ENCODE measurements at places on chromosomes 2 and 18. TPM values are rescaled to one million over a fixed set of nuclear protein-coding genes. Genes with fewer than 3 reads are reported as not detected.

GRCh38 chr2:67393237-67393636, 3.9 kb upstream of the ETAA1 start:
- no peaks in the 10 kb centered on the region for H3K36me3 ChIP-seq
- no peaks in the 10 kb centered on the region for H3K27me3 ChIP-seq
- no peak overlapping the region for H3K4me3 ChIP-seq
- H3K27ac ChIP-seq: no peak overlapping the region
- no peaks in the 10 kb centered on the region for H3K4me1 ChIP-seq
- DNase-seq: no peak

GRCh38 chr2:155377931-155378444, 679.5 kb downstream of the KCNJ3 start:
- H3K36me3 ChIP-seq: no peaks in the 10 kb centered on the region
- no peaks in the 10 kb centered on the region for H3K27me3 ChIP-seq
- H3K4me3 ChIP-seq: no peak overlapping the region
- no peak overlapping the region for H3K27ac ChIP-seq
- no peak for DNase-seq

GRCh38 chr2:29317801-29318485, 202.7 kb downstream of the CLIP4 start:
- H3K27ac ChIP-seq: no peak overlapping the region
- no peak overlapping the region for H3K4me3 ChIP-seq
- peaks cover 35% of the 10 kb centered on the region for H3K4me1 ChIP-seq
- DNase-seq: no peak
- no peaks in the 10 kb centered on the region for H3K36me3 ChIP-seq

CFAP65 gene
- not detected for total RNA-seq

DNA sequence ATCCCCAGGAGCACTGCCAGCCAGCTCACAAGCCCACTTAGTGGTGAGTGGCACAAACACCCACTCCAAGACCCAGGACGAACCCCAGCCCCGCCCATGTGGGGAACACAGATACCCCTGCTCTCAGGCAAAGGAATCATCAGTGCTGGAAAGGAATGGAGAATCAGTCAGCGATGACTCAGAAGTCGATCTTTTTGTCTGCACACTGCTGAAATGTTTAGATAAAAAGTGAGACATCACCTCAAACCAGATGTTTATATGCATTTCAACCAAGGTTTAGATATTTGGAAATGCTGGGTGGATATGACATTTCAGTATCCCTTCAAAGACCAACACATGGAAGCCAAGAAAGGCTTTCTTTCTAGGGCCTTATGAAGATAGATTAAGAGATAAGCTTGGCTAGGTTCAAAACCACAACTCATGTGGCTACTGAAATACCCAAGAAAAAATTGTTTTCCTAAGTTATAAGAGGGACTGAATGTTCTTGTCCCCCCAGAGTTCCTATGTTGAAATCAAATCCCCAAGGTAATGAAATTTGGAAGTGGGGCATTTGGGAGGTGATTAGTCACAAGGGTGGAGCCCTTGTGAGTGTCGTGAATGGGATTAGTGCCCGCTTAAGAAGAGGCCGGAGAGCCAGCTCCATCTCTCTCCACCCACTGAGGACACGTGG, 43.7 kb downstream of the POU3F3 start:
- no peak for DNase-seq
- no peak overlapping the region for H3K27ac ChIP-seq
- H3K4me3 ChIP-seq: no peak overlapping the region
- no peaks in the 10 kb centered on the region for H3K4me1 ChIP-seq

DNA sequence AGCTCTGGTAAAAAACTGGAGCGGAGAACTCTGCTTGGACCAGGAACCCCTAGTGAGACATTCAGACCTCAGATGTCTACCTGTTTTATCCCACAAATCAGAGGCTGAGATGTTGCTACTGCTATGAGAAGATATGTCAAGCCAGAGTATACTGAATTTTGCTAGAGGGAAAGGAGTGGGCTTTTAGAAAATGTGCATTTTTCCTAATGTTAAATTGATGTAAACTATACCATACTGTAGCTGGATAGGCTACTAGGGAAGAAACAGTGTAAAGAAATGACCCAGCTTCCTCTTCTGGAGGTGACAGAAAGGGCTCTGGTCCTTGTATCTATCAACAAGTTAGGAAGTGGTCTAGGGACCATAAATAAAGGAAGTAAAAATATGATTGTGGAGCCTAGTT, 65.0 kb downstream of the SLC39A10 start:
- H3K4me3 ChIP-seq: no peak overlapping the region
- no peaks in the 10 kb centered on the region for H3K27me3 ChIP-seq
- H3K4me1 ChIP-seq: no peaks in the 10 kb centered on the region
- H3K27ac ChIP-seq: no peak overlapping the region
- no peak for DNase-seq

- H3K4me1 ChIP-seq: no peaks in the 10 kb centered on the region
- no peaks in the 10 kb centered on the region for H3K27me3 ChIP-seq
- H3K27ac ChIP-seq: no peak overlapping the region
- no peak overlapping the region for H3K4me3 ChIP-seq
- H3K36me3 ChIP-seq: no peaks in the 10 kb centered on the region
- DNase-seq: no peak
Observed at GRCh38 chr2:159851941-159852340, 53.9 kb upstream of the CD302 start.

- H3K4me1 ChIP-seq: no peaks in the 10 kb centered on the region
- DNase-seq: no peak
- no peak overlapping the region for H3K4me3 ChIP-seq
- H3K36me3 ChIP-seq: no peaks in the 10 kb centered on the region
- no peak overlapping the region for H3K27ac ChIP-seq
- H3K27me3 ChIP-seq: no peaks in the 10 kb centered on the region
Observed at GRCh38 chr18:46794607-46795006, 37.8 kb upstream of the ST8SIA5 start.

GRCh38 chr18:62572456-62572855, 49.6 kb downstream of the ZCCHC2 start:
- DNase-seq: no peak
- no peak overlapping the region for H3K4me3 ChIP-seq
- no peaks in the 10 kb centered on the region for H3K27me3 ChIP-seq
- peaks cover 4% of the 10 kb centered on the region for H3K4me1 ChIP-seq

DNA sequence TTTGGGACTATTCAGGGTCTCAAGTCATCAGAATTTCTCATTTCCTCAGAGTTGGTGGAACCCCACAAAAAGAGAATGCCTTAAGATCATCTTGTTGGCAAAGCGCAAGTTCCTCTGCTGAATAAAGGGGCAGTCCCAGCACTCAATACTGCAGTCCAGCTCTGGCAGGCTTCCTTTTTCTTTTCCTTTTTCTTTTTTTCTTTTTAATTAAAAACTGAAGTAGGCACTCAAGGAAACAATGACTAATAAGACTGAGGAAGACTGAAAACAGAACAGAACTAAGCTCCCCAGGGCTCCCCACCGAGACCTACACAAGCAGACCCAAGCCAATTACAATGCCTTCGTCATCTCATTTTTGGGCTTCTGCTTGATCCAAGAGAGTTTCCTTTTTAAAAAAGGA, 82.0 kb downstream of the STK39 start:
- no peaks in the 10 kb centered on the region for H3K4me1 ChIP-seq
- H3K4me3 ChIP-seq: no peak overlapping the region
- no peaks in the 10 kb centered on the region for H3K27me3 ChIP-seq
- DNase-seq: no peak
- H3K27ac ChIP-seq: no peak overlapping the region

DNA sequence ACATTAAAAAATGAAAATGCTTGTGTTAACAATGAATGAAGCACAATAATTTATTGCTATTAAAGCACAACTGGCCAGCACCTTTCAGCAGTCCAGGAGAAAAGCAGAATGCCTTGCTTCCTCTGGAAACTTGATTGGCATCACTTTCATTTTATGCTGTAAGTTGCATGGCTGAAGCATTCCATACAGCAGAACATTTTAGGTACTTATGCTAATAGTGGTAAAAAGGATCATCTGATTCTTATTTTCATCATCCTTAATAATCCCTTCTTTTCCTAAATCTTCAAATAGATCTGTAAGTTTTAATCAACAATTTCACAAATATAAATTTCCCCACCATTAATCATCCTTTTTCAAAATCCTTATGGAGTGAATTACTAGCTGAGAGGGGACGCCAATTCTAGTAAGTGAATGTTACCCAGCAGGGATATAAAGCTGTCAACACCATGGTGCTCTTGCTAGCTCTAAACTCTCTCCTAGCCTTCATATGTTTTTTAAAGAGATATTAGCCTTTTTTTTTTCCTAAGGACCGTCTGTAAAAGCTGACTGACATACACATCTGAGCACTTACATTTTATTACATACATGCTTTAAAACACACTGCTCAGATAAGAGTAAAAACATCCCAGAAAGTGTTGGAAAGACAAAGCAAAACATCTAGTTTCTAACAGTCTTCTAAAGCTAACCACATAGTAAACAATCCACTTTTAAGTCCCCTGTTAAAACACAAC, 5.3 kb downstream of the SATB2 start:
- no peak for DNase-seq
- no peak overlapping the region for H3K4me3 ChIP-seq
- no peaks in the 10 kb centered on the region for H3K4me1 ChIP-seq
- H3K27me3 ChIP-seq: peaks cover 15% of the 10 kb centered on the region
- H3K36me3 ChIP-seq: no peaks in the 10 kb centered on the region

GRCh38 chr2:1601471-1602277, 142.6 kb downstream of the PXDN start:
- no peak overlapping the region for H3K4me3 ChIP-seq
- no peaks in the 10 kb centered on the region for H3K36me3 ChIP-seq
- DNase-seq: no peak
- no peaks in the 10 kb centered on the region for H3K4me1 ChIP-seq

DNA sequence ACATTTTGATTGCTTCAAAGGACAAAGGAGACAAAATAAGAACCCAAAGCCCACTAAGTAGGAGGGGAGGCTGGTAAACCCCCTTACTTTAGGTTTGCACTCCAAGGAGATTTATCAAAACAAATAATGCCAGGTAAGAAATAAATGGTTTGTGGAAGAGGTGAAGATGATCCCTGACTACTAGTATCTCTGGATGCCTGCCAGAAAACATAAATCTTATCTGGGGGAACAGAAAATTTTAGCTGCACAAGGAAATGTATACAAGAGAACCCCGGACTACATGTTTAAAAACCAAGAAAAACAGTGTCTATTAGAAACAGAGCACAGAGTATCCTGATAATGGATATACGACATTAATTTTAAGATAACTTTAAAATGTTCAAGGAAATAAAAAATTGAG, 114.1 kb downstream of the TRABD2A start:
- no peaks in the 10 kb centered on the region for H3K27me3 ChIP-seq
- no peaks in the 10 kb centered on the region for H3K36me3 ChIP-seq
- no peak overlapping the region for H3K4me3 ChIP-seq
- no peak for DNase-seq
- H3K27ac ChIP-seq: no peak overlapping the region

CHST9 gene
- not detected for total RNA-seq

VIT gene
- not detected for total RNA-seq

DNA sequence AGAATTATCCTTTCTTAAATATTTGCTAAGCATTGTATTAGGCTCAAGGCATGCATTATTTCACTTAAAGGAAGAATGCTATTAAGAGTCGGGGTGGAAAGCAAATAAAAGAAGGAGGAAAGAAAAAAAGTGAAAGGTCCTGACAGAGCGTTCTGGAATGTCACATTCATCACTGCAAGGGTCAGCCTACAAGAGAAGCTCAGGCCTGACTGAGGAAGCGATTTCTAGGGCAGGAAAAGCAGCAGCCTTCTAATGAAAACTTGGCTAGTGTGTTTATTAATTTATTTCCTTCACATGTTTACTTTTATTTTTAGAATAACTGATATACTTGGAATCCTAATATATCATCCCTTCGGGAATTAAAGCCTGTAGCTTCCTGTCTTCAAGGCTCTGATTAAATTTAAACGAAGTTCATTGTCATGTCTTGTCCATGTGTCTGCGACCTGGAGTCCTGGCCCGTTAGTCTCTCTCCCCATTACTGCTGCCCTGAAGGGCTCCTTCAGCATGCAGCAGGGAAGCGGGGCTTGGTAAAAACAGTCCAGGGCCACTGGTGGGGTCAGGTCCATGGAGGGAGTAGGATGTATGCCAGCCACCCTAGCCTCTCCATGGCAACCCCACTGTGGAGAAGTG, 119.2 kb upstream of the CCDC68 start:
- H3K4me3 ChIP-seq: no peak overlapping the region
- H3K36me3 ChIP-seq: no peaks in the 10 kb centered on the region

DNA sequence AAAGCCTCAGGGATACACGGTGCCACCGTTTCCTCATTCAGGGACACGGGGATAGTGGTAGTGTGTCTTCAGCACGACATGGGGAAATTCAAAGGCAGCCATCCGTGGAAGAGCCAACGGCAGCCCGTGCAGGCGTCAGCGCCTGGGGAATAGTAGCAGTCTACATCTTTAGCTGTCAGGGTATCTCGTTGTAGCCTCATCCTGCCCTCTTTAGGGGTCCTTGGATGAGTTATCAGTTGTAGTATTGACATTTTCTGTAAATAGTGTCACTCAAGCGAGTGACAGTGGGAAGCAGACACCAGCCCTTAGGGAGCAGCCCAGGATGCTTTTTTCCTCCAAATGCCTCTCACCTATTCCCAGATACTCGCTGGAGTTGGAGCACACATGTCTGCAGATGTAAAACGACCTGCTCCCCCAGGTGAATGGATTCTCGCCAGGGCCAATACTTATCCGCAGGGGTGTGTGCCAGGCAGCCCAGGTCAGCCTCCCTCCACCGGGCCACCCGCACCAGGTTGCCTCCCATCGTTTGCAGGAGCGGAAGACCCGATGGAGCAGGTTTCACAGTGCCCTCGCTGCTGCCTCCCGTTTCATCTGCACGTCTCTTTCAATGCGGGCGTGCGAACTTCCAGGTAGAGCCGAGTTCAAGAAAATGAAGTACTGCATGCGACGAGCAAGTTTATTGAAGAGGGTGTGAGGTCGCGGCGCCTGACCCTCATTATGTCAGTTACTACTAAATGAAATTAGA, 41.0 kb downstream of the AGAP1 start:
- H3K4me3 ChIP-seq: no peak overlapping the region
- no peaks in the 10 kb centered on the region for H3K4me1 ChIP-seq
- no peak overlapping the region for H3K27ac ChIP-seq
- no peaks in the 10 kb centered on the region for H3K36me3 ChIP-seq

TMEFF2 gene
- not detected for total RNA-seq

PLA2R1 gene
- not detected for total RNA-seq

GRCh38 chr18:79533591-79533990, 137.9 kb downstream of the NFATC1 start:
- no peak for DNase-seq
- H3K4me1 ChIP-seq: no peaks in the 10 kb centered on the region

All from GM12878 (cell line).